ENCODE measurements at places on chromosomes 12 and 14.

DNA sequence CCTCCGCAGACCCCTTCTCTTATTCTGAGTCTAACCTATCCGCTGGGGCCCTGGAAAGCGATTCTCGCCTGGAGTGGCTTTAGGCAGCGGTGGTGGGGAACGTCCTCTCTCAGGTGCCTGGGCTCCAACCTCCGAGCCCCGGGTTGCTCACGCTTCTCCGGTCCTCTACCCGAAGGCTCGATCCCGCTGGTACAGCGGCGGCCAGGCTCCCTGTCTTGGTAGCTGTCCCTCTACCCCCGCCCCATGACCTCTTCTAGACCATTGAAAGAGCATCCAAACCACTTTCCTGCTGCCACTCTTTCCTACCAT, 505 bp upstream of the HEBP1 start:
- DNase-seq, result no peak

DNA sequence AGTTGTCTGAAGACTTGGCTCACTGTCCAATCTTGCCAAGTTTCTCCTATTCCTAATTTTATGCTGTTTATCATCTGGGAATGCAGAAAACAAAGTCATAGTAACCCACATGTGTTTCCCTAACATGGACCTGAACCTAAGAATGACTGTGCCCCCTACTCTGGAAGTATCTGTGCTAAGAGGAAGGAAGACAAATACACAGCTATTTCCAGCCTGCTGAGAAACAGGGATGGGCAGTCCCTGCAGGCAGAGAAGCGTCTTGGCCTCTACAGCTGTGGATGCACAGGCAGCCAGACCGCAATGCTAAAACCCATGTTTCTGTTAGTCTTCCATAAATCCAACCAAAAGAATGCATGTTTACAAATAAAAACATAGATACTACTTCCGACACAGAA, 56.2 kb downstream of the DUSP16 start:
- DNase-seq, result no peak

DNA sequence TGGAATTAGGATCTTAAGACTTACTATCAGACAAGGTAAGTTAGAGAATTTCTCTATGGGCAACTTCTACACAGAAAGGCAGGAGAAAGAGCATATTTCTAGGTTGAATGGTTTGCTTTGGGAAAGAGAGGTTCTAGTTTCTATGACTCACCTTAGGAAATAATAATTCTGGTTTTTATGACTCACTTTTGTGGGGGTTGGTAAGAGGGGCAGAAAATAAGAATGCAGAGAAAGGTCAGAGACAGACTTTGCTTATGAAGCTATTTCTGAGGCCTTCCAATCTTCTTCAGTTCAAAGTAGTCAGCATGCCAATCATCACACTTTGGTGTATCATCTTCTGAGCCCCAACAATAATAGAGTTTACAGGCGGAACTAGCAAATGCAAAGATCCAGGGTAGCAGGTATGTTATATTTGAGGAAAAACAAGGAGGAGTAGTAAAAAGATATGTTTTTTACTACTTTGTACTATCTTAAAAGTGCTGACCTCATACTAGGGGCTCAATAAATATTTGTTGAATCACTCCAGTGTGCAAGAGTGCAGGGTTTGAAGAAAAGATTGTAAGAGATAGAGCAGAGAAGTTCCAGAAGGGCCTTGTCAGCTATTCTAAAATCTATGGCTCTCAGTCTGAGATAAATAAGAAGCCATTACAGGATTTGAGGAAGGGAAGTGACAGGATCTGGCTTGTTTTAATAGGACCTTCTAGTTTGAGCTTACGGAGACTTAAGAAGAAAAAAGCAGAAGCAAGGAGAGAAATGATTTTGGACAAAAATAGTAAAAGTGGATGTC, 56.7 kb upstream of the LRFN5 start:
- no peak for DNase-seq

GRCh38 chr14:52467515-52468266, 84.6 kb downstream of the TXNDC16 start:
- no peak for DNase-seq

DNA sequence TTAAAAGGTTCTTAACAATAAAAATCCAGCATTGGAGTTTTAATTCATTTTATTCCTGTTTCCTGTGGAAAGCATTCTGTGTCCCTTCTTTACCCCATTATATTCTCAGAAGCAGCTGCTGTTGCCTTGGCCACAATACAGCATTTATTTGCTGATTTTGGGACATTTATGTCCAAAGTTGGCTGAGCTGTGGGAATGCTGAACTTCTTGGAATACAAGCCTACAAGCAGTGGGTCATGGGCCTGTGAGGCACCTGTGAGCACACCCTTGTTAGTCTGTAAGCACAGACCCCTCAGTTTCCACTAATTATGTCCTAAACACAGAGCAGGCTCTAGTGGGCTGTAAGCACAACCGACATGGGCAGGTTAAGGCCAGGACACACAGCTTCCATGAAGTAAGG, 122.2 kb upstream of the IGF1 start:
- no peak for DNase-seq

DNA sequence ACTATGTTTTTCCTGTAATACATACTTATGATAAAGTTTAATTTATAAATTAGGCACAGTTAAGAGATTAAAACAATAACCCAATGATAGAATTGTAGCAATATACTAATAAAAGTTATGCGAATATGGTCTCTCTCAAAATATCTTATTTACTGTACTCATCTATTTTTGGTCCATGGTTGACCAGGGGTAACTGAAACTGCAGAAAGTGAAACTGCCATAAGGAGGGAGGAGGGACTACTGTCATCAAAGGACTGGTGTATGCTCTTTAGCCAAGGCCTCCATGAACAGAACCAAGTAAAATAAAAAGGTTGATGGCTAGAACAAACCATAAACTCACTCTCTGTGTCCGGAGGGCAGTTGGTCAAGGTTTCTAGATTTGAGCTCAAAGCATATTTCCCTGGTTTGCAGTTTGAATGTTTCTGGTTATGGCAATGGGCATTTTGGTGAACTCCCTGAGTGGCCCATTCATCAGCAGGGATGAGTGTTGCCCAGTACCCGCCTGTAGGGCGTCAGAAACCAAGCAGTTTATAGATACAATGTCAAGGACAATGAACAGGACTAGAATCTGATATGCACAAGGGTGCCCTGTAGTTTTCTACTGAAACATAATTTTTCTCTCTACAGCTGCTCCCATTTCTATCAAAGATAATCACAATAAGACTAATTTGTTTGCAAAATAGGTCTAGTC, 19.8 kb downstream of the LEMD3 start:
- DNase-seq, result no peak

GRCh38 chr12:7916936-7917335, 19.1 kb downstream of the SLC2A3 start:
- DNase-seq, result no peak

DNA sequence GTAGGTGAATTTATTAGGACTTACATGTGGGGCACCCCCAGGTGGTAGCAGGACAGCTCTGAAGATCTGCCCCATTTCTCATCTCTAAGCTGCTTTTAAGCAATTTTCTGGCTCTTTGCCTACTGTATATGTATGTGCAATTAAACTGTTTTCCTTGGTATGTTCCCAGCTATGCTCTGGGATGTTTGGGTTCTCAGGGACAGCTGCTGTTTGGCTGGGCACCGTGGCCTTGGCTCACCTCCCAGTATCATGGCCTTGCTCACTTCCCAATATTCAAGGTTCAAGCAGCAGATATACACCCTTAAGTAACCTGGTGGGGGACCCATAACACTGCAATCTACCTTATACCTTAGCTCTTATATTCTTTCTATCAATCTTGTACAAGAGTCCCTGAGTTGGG, 53.7 kb upstream of the KITLG start:
- no peak for DNase-seq

DNA sequence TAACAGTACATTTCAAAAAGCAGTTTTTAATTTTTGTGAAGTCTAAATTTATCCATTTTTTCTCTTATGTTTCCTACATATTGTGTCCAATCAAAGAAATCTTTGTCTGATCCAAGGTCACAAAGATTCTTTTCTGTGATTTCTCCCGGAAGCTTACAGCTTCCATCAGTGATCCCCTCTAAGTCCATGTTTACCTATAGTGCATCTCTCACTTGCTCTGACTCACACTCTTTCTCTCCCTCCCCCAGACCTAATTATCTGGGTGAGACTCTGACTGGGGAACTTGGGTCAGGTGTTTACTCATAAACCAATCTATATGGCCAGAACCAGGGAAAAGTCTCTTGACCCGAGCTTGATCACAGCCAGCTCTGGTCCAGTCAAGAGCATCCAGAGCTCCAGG, 224.4 kb downstream of the SPTSSA start:
- no peak for DNase-seq

GRCh38 chr12:4297617-4298016, 23.4 kb upstream of the TIGAR start:
- DNase-seq, result no peak

DNA sequence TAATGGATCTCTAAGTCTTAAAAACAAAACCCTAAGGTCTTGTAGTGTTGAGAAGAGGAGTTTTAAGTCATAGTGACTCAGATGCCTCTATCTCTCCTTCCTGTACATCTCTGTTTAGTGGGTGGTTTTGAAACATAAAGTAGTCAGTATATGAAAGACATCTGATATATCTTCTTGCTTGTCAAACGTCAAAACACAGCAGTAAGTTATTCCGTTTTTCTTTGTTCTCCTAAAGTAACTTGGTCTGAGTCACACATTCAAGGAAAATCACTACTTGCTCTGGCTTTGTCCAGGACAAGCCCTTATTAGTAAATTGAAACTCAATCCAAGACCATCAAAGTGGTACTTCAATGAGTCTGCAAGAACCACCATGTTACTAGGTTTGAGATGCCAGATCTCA, 1172.5 kb downstream of the BCL11B start:
- DNase-seq, result no peak

GRCh38 chr12:123966596-123966995, 6.0 kb downstream of the CCDC92 start:
- DNase-seq, result no peak

DNA sequence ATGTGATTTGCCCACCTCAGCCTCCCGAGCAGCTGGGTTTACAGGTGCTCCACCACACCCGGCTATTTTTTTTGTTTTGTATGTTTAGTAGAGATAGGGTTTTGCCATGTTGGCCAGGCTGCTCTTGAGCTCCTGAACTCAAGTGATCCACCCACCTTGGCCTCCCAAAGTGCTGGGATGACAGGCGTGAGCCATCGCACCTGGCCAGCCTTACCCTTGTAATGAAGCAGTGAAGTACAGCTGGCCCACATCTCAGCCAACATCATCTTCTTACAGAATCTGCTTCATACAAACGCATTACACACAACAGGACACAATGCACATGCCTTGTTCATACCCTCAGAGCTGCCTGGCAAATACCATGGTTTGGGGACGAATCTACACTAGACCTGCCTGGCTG, 31.3 kb upstream of the CHFR start:
- no peak for DNase-seq

DNA sequence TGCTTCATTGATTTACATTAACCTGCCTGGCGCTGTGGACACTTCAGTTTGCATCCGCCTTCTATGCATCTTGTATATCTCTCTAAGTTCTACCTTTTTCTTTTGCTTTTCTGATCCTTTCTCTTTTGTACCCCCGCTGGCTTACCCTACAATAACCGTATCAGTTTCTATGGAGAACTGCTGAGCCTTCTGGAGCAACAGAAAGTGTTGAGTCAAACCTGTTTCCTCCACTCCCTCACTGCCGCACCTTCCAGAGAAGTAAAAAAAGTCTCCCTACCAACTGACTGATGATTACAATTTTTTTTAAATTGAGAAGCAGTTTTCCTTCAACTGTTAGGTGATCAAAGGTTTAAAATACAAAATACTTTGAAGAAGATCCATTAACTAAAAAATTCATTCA, 17.4 kb downstream of the EXD2 start:
- DNase-seq, result no peak

- DNase-seq, result no peak
Observed at GRCh38 chr12:108772247-108772646, 40.9 kb upstream of the CORO1C start.

DNA sequence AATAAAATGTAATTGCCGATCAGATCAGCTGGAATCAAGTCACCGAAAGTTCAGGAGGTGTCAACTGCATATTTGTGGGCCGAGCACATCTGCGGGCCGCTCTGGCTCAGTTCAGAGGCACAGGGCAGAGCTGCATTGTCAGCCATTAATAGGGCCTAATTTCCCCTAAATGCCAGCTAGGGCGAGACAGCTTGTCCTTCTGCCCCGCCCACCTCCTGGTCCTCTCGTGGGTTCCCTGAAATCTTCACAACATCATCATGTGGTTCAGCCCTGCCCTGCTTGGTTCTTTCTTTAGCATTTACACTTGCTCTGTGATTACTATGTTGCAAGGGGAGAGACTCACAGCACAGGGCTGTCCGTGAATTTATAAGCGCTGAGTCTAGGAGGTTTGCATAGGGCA, 148.9 kb downstream of the CHST11 start:
- no peak for DNase-seq

GRCh38 chr14:67464377-67464776, 24.1 kb downstream of the TMEM229B start:
- no peak for DNase-seq

All from anterior cingulate cortex (tissue), 58 donors.